ENCODE measurements at places on chromosomes 6 and 20.

GRCh38 chr6:53795340-53795701 lies 516 bp downstream of the LRRC1 start:
- DNase-seq: no peak

DNA sequence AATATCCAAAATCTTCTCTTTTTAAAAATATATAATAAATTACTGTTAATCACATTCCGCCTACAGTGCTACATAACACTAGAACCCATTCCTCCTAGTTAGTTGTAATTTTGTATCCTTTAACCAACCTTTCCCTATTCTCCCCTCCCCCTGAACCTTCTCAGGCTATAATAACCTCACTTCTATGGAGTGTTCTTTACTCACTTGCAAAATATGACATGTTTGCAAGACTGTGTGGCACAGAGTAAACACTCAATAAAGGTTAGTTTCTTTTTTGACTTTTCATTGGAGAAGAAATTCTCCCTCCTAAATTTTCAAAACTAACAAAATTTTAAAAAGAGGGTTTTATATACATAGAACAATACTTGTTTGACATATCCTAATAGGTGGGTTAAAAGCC lies 147.0 kb downstream of the FOXA2 start:
- DNase-seq: no peak

DNA sequence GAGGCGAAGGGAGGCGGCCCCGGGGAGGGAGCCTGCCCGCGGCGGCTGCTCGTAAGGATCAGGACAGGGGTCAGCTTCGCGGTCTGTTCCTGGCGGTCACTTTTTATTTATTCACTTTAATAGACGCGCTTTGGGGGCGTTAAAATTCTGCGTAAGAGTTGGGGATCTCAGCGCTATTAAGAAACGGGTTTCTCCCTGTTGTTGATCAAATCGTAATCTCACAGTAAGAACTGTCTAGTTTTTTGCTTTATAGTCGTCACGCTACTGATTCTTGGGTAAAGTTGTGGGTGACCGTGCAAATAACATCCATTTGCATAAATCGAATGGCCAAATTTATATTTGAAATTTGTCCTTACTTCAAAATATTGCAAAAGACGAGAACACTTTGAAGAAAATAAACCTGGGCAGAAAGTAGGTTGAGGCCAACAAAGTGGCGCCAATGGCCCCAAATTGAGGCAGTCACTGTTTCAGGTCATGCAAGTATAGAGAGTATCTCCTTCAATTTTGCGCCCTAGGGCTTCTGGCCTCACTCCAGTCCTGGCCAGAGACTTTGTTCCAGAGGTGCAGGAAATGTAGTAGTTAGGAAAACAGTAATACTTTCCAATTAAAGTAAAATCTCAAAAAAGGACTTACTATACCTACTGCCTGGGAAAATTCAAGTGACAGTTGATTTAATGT lies 963 bp upstream of the RMND1 start:
- DNase-seq: no peak

GRCh38 chr6:152048921-152049320 lies 241.4 kb downstream of the ESR1 start:
- no peak for DNase-seq

GRCh38 chr6:10478187-10479040 lies 42.7 kb upstream of the GCNT2 start:
- DNase-seq: peak; percentile 67

DNA sequence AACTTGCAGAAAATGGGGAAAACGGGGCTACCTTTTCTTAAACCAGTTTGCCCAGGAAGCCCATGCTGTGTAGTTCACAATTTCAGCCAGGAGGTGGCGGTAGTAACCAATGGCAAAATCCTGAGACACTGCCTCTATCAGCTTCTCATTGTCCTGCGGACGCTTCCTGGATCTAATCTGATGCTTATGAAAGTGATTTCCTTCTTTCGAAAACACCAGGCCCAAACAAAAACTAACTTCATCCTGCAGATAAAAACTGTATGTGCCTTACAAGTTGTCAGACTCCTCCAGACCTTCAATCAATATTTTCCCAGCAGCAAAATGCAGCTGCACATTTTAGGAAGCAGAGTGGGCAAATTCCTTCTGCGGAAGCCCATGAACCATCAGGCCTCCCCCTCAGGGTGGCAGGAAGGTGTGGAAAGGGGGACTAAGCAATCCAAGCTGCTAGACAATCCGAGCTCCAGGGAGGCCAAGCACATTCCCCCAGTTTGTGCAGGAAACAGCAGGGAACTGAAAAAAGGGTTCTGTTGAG lies 88.5 kb downstream of the LY86 start:
- DNase-seq: peak; percentile 86

GRCh38 chr6:143676437-143677045 lies 1.2 kb upstream of the PHACTR2 start:
- no peak for DNase-seq

DNA sequence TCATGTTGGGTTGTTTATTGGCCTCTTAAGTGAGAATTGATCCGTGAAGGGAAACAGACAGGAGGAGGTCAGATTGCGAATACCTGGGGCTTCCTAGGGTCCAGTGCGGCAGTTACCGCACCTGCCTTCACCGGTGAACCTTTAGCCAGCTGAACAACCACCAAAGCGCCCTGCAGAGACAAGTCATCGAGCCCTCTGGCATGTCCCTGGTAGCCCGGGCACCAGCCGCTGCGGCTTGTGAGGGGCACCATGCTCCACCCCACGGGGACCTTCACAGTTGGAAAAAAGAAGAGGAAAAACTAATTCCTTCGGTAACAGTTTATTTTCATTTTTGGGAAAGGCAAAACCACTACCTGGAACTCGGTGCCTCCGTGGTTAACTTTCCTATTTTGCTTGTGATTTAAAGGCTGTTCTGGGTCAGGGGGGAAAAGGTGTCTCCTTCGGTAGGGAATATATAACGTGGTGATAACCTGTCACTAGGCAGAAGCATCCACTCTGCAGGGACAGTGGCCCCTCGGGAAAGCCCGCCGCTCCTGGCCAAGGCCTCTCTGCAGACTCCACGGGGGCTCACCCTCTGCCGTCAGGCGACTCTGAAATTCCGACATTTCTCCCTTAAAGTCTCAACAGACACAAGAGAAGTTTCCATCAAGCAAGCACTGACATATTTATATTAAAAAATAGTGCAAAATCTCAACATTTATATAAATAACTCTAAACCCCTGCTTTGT lies 30.7 kb upstream of the ZBP1 start:
- DNase-seq: no peak
